ENCODE measurements at places on chromosomes 2 and 18.
A peak's percentile ranks its signal among the peaks of the same experiment; 100 is the strongest.

GRCh38 chr18:46755315-46756024 is 1.4 kb downstream of the ST8SIA5 start:
- peak; percentile 46 for DNase-seq

DNA sequence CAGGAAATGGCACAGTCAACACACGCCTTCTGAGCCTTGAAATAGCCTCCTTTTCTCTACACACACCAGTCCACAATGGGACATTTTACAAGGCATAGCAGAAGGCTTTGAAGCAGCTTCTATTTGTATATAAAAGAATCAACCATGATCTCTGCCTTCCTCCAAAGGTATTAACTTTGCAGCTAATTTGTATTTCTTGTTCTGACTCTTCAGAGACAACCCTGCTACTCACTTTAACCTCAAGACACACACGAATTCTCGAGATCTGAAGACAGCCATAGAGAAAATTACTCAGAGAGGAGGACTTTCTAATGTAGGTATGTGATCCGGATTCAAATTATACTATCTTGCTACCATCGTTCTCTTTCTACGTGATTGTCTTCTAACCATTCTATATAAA is 104.6 kb downstream of the VIT start:
- no peak for DNase-seq

DNA sequence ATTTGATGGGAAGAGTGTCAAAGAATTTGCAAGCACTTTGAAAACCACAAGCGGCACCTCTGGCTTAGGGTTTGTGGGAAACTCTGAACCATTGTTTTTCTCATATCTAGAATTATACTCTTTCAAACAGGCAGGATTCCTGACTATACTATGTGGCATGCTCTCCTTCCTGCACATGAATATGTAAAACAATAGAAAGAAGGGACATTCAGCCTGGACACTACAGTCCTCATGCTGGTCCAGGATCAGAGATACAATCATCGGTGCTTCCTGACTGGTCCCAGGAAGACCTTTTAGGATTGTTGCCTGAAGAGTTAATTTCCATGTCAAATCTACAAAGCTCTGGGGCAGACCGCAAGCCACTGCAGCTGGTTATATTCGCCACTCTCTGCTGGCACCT is 55.7 kb upstream of the RASGRP3 start:
- DNase-seq = no peak

DNA sequence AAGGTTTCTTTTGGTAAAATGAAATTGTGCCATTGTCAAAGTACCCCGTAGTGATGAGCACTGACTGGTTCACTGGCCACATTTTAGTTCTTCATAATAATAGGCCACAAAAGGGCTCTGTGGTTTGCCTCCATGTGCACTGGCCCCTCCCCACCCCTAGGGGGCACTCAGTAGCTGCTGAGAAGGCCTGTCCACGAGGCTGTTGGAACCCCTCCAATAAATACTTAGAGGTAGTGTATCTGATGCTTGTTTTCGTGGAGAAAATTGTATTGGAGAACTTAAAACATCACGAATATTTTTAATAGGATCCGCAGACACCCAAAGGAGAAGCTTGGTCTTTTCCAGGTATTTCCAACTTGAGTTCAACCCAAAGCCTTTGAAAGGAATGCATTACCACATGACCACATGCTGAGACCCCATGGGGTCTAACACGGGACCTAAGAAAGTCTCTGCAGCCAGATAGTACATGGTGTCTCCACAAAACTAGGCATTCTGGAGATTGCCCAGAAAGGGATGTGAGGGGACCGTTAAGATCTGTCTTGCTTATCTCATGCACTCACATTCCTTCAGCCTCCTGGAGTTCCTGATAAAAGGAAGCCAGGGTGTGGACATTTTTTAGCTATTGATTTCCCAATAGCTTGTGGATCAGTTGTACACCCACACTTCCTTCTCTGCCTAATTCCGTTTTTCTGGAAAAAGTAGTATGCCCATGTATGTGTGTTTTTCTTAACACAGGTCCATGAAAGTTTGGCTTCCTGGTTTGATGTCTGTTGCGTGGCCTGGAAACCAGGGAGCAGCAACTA is 28.5 kb upstream of the NOSTRIN start:
- DNase-seq = peak; percentile 78

GRCh38 chr2:168272225-168272624 is 24.8 kb upstream of the STK39 start:
- DNase-seq = no peak

GRCh38 chr2:199707593-199708185 is 143.3 kb downstream of the FTCDNL1 start:
- peak; percentile 55 for DNase-seq

GRCh38 chr18:68555879-68556301 is 159.0 kb downstream of the TMX3 start:
- no peak for DNase-seq

DNA sequence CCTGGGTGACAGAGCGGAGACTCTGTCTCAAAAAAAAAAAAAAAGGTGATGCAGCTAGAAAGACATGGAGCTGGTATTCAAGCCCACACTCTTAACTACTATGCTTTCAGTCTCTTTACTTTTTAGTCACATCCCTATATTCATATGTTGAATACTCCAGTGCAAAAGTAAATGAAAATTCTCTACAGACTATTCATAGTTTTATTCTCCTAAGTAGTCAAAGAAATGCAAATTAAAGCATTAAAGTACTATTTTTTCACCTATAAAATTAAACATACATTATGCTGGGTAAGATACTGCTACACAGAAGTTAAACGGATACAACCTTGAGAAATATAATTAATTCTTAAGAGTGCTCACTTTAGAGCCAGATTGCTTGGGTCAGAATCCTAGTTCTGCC is 7.6 kb downstream of the CUL3 start:
- no peak for DNase-seq

GRCh38 chr18:78247615-78248289 is 731.9 kb upstream of the SALL3 start:
- DNase-seq = no peak

DNA sequence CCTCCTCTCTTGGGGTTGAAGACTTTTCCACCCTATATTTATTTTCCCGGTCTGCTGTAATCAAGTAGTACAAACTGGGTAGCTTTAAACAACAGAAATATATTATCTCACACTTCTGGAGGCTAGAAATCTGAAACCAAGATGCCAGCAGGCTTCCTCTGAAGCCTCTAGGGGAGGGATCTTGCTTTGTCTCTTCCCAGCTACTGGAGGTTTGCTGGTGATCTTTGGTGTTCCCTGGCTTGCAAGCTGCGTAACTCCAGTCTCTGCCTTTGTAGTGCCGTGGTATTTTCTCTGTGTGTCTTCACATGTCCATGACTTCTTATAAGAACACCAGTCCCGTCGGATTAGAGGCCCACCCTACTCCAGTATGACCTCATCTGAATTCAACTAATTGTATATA is 44.4 kb downstream of the MYO3B start:
- DNase-seq = no peak

Measured in Kasumi-1 (cell line).